Left lung (tissue), 14 donors: ENCODE measurements at places on chromosomes 3 and 15. TPM values are rescaled to one million over a fixed set of nuclear protein-coding genes. Genes with fewer than 3 reads are reported as not detected.

DNA sequence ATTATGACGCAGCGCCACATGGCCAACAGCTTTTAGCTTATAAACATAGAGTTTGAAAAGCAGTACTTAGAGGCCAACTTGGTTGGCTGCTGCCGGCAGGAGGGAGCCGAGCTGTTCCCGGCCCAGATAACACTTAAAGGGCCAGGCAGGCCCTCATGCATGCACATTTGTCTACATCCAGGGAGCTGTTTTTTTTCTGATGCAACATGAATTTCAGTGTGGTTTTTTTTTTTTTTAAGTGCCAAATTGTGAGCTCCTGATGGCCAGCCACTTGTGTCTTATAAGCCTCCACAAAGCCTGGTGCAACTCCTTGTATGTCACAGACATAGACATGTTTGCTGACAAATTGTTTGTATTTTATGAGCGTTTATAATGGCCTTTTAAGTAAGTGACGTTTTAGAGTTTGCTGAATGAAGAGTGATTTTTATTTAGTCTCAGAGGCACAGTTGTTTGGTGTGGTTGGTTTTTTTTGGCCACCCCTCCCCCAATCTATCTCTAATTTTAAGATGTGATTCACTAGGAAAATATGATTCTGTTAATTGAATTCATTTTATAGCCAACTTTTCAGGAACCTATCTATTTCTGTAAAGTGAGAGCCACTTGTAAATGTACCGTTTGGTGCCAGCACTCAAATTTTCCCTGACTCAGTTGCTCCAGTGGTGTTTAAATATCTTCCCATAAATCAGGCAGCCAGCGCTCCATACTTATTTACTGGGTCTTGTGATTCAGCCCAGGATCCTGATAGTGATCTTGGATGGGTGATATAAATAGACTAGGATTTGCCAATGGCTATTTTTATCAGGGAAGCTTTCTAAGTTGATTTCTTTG, 134.3 kb downstream of the VGLL4 start:
- peak; percentile 94 for DNase-seq

- peak; percentile 77 for DNase-seq
Measured at GRCh38 chr3:193744822-193745684, 152.0 kb downstream of the OPA1 start.

Gene GAP43
- not detected for total RNA-seq

Gene LSM3
- total RNA-seq, result 10.6 TPM

- no peak for DNase-seq
Measured at GRCh38 chr15:47366884-47367283, 350.4 kb upstream of the SEMA6D start.

Gene ARPIN
- total RNA-seq, result 31.1 TPM

DNA sequence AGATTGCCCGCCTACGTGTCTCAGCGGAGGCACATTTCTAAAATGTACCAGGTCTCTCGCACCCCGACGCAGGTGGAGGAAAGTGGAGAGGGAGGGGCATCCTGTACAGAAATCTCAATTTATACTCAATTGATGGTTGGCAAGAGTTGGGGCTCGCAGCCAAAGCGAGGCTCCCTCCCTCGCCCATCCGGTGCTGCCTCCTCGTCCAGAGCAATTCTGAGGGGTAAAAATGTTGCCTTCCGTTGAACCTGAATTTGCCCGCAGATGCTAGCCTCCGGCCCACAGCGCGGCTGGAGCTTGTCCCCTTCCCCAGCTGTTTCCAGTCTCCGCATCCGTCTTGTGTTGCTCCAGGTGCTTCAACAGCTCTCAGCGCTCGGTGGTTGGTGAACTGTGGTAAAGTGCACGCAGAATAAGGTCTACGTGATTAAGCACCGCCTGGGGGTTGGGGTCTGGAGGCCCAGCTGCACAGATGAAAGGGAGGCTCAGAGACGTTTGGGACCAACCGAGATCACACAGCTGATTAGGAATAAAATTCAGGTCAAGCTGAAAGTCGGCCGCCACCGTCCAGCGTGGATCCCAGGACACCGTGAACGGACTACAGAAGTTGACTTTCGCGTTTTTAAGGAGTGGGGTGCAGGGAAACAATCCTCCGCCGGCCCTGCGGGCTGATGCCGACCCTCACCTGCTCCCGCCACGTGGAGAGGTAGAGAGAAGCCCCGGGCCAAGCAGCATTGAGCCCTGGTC, 846 bp upstream of the POLG start:
- DNase-seq, result peak; percentile 45

DNA sequence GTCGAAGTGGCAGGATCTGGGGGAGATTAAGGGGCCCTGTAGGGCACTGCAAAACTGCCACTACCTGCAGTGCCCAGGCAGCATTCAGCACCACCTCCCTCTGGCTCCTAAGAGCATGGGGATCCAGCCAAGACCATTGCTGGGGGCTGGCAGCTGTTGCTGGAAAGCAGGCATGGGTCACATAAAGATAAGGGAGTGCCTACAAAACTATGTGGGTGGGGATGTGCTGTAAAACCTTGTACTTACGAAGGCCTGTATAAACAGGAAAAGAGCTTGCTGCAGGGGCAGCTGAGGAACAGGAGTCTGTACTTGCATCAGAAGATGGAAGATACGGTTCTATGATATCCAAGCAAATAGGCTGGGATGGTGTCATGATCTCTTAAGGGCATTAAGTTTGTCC, 27.1 kb downstream of the IL20RB start:
- no peak for DNase-seq

- no peak for DNase-seq
Measured at GRCh38 chr3:186598108-186598784, 14.6 kb upstream of the AHSG start.

Gene AQP9
- 137 TPM for total RNA-seq

GRCh38 chr15:28022961-28023360, 76.2 kb downstream of the OCA2 start:
- no peak for DNase-seq

- no peak for DNase-seq
Measured at GRCh38 chr3:196735751-196736150, 3.9 kb upstream of the PAK2 start.

Gene IGSF10
- 24.8 TPM for total RNA-seq

Gene ADAMTSL3
- 10.5 TPM for total RNA-seq

DNA sequence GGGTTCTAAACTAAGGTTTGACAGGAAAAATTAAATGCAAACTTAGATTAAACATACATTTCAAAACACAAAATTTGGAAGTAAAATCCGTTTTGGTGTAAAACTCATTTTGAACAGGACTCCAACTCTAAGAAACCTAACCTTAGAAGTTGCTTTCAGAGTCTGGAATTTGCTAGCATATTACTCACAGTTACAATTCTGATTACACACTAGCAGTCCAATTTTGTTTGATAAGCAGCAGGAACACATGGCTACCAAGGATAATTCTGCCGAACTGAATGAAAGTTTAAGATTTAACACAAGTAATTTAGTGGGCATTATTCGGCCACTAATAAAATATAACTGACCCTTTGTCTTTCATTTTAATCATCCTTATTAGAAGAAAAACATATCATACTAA, 49.6 kb downstream of the FRMD5 start:
- no peak for DNase-seq

GRCh38 chr3:151558661-151559060, 97.8 kb upstream of the IGSF10 start:
- no peak for DNase-seq

DNA sequence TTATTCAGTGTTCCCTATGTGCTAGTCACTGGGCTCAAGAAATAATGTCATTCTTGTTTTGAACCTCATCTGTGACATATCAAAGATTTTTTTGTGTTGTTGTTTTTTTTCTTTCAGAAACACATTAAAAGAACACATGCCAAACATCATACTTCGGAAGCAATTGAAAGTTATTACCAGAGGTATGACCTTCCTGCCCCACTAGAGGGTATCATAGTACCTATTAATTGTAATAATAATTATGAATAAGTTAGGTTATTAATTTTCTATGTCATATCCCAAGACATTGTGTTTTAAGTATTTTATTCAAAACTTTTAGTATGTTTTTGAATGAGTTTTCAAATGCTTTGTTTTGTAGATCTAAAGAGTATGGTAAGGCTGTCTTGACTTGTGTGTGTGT, 65.7 kb downstream of the CDIN1 start:
- DNase-seq, result no peak

- DNase-seq, result no peak
Measured at GRCh38 chr15:48479751-48480150, 148.5 kb downstream of the DUT start.

DNA sequence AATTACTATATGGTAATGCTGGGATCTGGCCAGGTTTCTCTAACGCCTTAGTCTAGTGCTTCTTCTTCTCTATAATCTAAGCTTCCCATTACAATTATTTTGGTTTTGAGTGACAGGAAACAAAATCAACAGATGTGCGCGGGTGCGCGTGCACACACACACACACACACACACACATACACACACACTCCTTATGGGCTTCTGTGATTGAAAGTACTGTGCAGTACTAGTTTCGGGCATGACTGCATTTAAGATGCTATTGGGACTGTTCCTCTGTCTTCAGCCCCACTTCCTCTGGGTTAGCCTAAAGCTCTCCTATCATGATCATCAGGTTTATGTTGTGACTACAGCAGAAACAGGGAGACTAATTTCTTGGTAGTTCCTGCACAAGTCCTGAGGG, 32.2 kb downstream of the EPHB1 start:
- no peak for DNase-seq

- no peak for DNase-seq
Measured at GRCh38 chr3:46876313-46877300, 914 bp upstream of the PTH1R start.

- peak; percentile 35 for DNase-seq
Measured at GRCh38 chr15:77748078-77749064, 115.7 kb upstream of the LINGO1 start.

DNA sequence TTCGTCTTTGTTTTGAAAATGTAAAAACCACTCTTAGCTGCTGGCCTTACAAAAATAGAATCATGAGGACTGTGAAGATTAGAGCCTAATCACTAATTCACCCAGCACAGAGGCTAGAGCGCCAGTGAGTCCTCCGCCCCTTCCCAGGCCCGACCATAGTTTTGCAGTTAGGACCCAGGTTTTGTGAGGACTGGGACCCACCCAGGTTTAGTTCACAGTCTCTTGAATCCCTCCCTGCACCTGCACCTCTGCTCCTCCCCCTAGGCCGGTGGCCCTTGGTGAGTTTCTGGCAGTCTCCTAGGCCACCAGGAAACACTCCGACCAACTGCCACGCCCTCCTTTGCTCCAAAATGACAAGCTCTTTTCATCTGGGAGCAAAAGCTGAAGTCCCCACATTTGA, 136.0 kb upstream of the CCDC54 start:
- peak; percentile 64 for DNase-seq

Gene FOXB1
- not detected for total RNA-seq

GRCh38 chr3:157381606-157382005, 55.0 kb upstream of the PTX3 start:
- DNase-seq, result no peak

Gene CEP63
- total RNA-seq, result 16.1 TPM

Gene LYZL4
- total RNA-seq, result not detected

GRCh38 chr3:4314688-4315087, 11.5 kb downstream of the SETMAR start:
- no peak for DNase-seq

- no peak for DNase-seq
Measured at GRCh38 chr3:177527182-177527581, 329.9 kb upstream of the TBL1XR1 start.

Gene PLA2G4D
- total RNA-seq, result 0.08 TPM

Gene PAQR5
- 17.7 TPM for total RNA-seq

DNA sequence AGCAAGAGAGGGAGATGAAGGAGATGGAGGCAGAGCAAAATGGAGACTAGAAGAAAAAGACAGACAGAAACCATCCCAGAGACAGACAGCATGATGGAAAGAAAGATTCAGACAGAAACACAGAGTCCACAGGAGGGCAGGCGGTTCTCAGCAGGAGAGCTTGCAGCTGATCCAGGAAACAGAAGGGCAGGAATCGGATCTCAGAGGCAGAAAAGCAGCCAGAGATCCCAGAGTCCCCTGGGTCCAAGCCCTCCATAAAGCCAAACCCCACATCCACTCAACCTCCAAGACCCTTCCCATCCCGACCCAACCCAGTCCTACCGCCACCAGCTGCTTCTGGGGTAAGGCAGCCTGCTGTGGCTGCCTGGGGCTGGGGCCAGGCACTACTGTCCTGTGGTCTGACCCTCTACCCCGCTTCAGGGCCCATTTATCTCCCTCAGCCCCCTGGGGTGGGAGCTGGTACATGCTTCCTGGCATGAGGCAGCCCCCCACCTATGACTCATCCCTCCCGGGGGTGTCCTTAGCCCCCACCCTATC, at the start of gene UCN2:
TSS of gene UCN2 (minus strand) at position 400 of the 537 bp plus-strand sequence. CDS start 657 bp downstream, outside the sequence.
- no peak for DNase-seq

DNA sequence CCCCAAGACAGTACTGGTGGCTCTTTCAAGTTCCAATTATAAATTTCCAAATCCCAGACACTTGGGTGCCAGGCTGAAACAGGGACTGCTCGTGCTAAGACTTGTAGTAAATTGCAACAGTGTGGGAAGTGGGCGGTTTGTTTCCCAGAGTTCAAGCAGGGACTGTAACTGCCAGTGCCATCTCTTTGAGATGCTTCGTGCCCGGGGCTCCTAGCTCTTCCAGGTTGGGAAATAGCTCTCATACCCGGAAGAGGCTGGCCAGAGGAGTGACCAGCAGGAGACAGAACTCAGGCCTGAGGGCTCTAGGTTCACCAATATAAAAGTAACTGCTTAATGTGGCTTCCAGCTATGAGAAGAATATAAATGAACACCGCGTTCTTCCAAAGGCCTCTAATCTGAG, 54.0 kb upstream of the NEO1 start:
- DNase-seq, result no peak

GRCh38 chr3:140924097-140924873, 17.4 kb upstream of the SLC25A36 start:
- DNase-seq, result no peak

DNA sequence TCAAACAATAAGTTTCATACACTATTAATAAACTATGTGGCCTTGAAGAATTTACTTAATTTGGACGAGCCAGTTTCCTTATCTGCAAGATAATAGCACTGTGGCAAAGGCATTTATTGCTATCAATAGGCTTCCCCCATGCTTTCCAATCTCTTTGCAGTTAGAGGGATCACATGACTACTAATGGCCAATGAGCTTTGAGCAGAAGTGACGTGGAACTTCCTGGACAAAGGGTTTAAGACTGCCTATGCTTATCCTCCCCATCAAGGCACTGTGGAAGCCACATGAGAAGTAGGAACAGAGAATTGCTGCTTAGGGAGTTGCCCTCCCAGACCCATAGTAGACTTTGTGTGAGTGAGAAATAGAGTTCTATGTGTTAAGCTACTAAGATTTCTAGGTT, 16.7 kb upstream of the ZMAT3 start:
- DNase-seq, result no peak
